ENCODE measurements at places on chromosomes 2 and 18.

DNA sequence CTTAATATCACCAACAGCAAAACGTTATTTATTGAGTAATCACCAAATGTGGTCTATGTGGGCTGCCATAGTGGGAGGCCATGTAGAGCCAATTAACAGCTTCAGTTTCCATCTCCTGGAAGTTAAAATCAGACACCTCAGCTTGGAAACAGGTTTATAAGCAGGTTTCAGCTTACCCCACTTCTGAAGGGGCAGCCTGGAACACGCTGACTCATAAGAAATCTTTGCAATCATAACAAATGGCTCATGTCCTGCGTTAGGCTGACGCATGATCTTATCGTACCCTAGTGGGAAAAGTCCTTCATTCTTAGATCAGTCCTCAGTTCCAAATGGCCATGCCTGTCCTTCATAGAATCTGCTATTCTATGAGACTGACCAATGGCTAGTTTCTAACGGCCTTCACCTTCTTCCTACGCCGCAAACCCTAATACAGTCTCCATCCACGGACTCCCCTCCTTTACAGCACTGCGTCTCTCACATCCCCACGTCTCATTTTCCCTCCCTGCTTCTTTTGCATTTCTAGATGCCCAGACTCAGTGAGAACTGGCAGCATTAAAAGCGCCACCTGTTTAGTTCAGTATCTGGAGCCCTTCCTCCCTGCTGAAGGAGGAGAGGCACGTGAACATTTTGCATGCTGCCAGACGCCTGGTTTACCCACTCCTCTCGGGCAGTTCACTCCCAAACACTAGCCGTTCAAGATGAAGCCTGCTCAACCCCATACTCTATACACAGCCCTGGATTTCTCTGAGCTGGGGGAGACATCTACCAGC is 24.2 kb upstream of the BZW1 start:
- DNase-seq, result no peak

GRCh38 chr18:22318745-22319407 is 98.8 kb downstream of the CTAGE1 start:
- peak; percentile 30 for DNase-seq

DNA sequence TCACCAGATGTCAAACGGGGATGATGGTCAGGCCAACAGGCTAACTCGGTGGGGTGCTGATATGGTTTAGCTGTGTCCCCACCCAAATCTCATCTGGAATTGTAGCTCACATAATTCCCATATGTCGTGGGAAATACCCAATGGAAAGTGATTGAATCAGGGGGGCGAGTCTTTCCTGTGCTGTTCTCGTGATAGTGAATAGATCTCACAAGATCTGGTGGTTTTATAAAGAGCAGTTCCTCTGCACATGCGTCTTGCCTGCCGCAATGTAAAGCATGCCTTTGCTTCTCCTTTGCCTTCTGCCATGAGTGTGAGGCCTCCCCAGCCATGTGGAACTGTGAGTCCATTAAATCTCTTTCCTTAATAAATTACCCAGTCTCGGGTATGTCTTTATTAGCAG is 74.4 kb upstream of the YWHAQ start:
- DNase-seq, result no peak

DNA sequence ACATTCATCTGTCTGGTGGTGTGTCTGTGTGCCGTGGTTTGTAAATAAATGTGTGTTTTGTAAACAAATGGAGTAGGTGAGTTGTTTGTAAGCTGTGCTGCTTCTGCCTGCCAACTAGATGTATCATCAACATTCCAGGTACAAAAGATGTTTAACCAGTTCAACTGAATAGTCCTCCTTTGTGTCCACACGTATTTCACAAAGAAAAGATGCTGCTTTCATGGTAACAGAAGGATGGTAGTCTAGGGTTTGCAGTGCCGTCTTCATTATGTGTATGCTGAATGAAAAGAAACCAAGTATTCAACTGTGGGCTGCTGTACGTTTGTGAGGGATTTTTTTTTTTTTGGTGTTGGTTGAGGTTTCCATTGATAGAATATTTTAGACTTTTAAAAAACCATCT is 72.1 kb downstream of the CAMKMT start:
- DNase-seq, result peak; percentile 47

DNA sequence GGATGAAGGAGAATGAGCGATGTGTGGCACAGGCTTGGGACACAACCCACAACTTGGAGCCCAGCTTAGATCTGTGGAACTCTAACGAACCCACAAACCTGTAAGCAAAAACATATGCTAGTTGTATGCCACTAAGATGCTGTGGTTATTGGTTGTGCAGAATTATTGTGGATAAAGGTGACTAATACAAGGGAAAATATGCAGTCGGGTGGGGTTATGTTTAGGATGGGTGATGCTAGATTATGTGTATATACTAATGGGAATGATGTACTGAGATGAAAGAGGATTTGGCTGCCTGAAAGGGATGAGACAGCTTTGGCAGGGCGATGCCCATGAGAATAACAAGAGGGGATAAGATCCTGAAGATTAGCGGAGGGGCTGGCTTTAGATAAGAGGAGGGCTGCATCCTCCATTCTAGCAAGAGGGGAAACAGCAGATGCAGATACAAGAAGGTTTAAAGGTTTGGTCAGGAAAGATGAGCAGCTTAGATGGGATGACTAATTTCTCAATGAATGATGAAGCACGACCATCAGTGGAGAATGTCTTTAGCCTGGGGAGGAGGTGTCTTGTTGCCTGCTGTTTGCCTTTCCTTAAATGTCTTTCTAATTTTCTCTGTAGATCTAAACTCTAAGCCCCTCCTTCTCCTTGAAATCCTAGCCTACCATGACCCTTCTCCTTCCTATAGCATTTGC is 49.6 kb downstream of the GALNT14 start:
- DNase-seq, result no peak

GRCh38 chr18:31049189-31049588 is 6.6 kb upstream of the DSC3 start:
- DNase-seq, result no peak

GRCh38 chr2:16103614-16104314 is 163.4 kb downstream of the MYCN start:
- DNase-seq, result no peak

GRCh38 chr2:1872602-1873183 is 128.4 kb upstream of the PXDN start:
- DNase-seq, result no peak

DNA sequence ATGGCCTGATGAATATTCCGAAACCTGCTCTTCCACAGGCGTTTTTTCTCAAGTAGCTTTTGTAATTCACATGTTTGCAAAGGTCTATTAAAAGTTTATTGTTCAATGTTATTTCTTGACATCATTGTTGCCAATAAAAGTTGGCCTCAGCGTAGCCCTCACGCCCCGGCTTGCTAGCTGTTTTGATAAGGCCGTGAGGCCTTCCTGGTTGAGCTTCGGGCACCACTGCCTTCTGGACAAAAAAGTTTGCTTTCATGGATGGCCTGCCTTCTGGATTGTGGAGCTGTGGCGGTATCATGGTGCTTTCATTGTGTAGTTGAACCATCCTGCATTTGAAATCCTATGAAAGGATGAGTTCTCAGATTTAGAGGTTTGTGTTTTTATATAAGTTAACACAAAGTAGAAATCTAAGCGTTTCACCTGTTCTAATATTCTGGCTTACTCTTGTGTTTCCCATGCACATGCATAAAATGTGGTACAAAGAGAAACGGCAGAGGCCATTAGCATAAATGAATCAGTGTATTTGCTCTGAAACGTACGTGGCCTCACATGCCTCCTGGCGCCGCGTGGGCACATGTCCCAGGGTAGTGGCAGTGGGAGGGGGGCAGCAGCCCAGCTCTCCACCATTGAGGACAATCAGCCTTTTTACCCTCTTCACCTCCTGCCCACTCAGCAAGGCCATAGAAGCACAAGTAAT is 134.5 kb downstream of the NCK2 start:
- no peak for DNase-seq

- DNase-seq, result peak; percentile 10
Measured at GRCh38 chr2:29174937-29175336, 59.7 kb downstream of the CLIP4 start.

- no peak for DNase-seq
Measured at GRCh38 chr2:158385646-158386045, 70.9 kb downstream of the CCDC148 start.

- peak; percentile 82 for DNase-seq
Measured at GRCh38 chr2:217371781-217372213, 511.9 kb upstream of the TNP1 start.

DNA sequence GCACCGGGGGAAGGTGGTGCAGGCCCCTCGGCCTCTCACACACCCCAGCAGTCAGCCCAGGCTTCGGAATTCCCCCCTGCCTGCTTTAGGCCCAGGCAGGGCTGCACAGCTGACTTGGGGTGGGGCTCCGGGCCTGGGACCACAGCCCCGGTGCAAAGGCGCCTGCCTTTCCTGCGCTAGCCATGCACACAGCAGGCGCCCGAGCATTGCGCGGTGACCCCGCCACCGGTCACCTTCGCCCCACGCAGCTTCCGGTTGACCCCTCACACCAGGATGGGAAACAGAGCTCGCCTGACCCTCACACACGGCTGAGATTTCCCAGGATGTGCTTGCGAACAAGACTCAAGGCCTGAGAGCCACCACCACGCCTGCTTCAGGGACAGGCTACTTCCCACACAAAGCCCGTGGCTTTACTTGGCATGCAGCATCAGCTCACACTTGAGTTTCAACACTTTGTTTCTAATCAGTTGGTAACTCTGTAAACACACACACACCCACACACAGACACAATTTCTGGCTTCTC is 46.0 kb downstream of the SLC66A2 start:
- DNase-seq, result no peak

- peak; percentile 13 for DNase-seq
Measured at GRCh38 chr2:146041274-146041910, 1521.5 kb upstream of the ZEB2 start.

GRCh38 chr2:161947406-161947805 is 126.6 kb downstream of the DPP4 start:
- DNase-seq, result no peak

GRCh38 chr18:24369426-24369825 is 28.2 kb downstream of the OSBPL1A start:
- DNase-seq, result no peak

- no peak for DNase-seq
Measured at GRCh38 chr2:84782717-84783442, 98.0 kb downstream of the TRABD2A start.

DNA sequence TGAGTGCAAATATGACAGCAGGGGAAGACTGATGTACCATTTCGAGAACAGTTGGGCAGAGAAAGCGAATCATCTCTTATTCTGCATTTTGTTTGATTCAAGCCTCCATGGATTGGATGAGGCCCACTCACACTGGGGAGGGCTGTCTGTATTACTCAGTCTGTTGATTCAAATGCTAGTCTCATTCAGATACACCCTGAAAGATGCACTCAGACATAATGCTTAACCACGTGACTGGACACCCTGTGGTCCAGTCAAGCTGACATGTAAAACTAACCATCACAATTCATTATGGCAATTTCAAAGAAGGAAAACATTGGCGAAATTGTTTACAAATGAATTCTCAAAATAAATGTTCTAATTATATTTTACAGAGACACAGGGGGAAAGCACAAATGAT is 1210.2 kb downstream of the DPP10 start:
- no peak for DNase-seq

DNA sequence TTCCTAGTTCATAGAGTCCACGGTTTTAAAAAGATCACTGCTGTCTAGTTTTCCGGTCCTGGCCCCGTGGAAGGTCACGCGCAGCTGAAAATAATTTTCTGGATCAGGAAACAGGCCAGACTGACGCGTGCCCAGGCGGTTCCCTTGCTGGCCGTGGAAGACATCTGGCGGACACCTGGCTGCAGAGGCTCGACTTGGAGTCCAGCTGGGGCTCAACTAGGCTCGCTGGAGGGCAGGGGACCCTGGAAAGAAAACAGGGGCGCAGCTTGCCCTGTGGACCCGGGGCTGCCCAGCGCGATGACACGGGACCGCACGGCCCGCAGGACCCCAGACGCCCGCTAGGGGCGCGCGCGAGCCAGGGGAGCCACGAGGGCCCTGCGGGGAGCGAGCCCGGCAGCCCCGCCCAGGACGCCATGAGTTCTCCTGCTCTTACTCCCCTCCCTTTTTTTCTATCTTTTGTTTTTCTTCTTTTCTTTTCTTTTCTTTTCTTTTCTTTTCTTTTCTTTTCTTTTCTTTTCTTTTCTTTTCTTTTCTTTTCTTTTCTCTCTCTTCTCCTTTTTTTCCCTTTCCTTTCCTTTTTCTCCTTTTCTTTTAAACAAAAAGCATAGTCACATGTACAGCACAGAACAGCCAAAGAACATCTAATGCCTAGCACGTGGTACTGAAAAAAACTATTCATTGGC is 43.2 kb upstream of the UBE2F start:
- DNase-seq, result peak; percentile 89

GRCh38 chr18:48105317-48105716 is 174.9 kb upstream of the SMAD2 start:
- DNase-seq, result no peak

DNA sequence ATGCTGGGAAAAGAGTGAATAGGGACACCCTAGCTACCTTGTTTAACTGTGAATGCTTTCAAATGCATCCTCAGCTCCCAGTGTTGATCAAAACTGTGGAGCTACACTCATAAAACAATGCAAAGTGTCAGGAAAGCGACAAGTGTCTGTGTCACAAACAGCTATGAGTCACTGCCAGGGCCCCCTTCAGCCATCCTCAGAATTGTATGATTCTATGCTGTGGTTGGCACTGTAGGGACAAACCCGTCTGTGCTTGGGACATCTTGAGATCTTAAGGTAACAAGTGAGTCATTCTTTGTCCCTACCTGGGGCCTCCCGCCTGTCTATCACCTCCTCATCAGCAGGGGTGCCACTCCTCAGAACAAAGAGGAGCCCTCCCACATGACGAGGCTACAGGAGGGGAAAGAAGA is 42.4 kb downstream of the KLF7 start:
- DNase-seq, result no peak

- DNase-seq, result no peak
Measured at GRCh38 chr2:205740381-205740780, 58.1 kb downstream of the NRP2 start.

- DNase-seq, result no peak
Measured at GRCh38 chr18:10949655-10950054, 199.7 kb downstream of the PIEZO2 start.

DNA sequence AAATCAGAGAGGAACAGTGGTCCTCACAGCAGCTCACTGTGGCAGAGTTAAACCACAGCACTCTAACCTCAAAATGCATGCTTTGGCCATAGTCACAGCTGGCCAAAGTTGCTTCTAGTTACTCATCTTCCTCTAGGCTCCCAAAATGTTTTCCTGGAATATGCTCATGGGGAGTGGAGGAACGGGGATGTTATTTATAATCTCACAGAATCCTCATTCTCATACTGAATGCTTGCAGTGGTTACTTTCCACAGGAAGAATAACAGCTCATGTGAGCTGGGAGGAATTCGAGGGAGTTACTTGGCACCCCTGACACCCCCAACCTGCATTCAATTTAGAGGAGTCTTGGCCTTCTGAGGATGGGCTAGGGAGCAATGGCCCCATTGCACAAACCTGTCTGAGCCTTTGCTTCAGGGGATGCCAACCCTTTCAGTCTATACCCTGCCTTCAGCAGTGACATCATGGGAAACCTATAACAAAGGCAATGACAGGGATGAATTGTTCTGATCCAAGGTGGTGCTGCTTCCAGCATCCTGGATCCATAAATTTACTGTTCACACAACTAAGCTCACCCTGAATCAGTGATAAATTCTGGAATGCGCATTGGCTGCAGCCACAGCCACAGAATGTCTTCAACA is 22.4 kb upstream of the CCBE1 start:
- no peak for DNase-seq

Data from neural progenitor cell (in vitro differentiated cells).